ENCODE measurements at places on chromosomes 1 and 21. TPM values are rescaled to one million over a fixed set of nuclear protein-coding genes. Genes with fewer than 3 reads are reported as not detected.

RNF187 gene
- 55.6 TPM for total RNA-seq

SMCP gene
- not detected for total RNA-seq

TIE1 gene
- total RNA-seq, result 135 TPM

SYCP1 gene
- not detected for total RNA-seq

GRCh38 chr21:16420031-16420724 lies 690.4 kb downstream of the USP25 start:
- DNase-seq, result peak; percentile 10

GRCh38 chr1:56821462-56821797 lies 2.2 kb upstream of the FYB2 start:
- DNase-seq, result no peak

DNA sequence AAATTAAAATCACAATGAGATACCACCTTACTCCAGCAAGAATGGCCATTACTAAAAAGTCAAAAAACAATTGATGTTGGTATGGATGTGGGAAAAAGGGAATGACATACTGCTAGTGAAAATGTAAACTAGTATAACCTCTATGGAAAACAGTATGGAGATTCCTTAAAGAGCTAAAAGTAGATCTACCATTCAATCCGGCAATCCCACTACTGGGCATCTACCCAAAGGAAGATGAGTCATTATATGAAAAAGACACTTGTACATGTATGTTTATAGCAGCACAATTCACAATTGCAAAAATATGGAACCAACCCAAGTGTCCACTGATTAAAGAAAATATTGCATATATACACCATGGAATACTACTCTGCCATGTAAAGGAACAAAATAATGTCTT lies 37.2 kb downstream of the SUSD4 start:
- DNase-seq, result peak; percentile 15

- DNase-seq, result no peak
Observed at GRCh38 chr1:92934395-92935378, 26.6 kb downstream of the DIPK1A start.

DNA sequence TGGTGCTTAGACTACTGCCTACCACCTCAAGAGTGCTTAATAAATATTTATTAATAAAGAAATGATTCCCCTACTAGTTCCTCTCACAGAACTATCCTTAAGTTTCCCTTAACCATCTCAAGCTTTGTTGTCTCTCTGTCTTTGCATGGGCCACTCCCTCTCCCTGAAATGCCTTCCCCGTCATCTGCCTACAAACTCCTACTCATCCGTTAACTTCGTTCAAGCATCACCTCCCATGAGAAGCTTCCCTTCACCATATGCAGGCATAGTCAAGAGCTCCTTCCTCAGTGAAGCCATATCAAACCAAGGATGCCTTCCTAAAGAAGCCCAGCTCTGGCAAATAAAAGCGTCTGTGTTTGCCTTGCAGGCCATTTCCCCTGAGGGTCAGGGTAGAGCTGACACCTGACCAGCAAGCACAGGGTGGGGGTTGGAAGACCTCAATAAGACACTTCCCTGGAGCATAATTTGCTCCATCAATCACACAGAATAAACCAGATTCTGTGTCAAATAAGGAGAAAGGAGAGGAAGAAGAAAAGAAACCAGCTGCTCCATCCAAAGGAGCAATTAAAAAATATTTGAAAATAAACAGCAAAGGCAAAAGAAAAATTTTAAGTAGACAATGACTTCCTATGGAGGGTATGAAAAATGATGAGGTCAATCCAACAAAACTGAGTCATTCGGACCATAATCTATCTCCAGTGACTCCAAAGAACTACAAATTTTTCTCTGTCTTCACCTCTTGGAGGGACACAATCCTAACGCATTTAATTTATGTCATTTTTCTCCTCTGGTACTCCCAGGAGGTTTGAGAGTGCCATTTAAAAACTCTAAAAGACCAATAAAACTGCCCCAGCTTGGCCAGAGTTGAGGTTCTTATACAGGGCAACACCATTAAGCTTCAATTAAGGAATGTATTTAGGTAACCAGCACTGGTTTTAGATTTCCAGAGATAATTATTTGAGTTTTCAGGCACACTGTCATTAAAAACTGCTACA lies 303.6 kb downstream of the KCNH1 start:
- DNase-seq, result no peak

DNA sequence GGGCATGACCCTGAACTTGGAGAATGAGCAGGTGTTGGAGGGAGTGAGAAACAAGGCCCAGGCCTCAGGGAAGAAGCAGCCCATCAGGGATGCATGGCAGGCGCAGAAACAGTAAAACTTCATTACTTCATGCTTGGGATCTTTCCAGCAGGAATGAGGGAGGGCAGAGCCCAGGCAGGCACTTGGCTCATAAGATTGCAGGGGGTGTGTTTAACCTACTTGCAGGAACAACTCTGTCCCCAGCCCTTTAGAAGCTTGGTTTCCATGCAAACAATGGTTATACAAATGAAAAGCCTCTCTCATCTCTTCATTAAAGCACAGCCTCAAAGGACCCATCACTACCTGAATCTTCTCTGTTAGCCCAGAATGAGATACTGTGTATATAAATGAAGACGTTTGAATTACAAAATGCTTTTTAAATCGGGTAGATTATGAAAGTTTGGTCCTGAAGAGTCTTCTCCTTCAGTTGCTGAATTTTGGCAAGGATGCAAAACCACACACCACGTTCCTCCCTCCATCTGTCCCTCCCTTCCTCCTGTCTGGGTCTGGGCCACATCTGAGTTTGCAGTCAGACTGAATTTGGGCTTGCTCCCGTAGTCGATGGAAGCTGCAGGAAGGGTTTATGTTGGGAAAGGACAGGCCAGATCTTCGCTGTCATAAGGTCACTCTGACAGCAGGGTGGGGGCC lies 154.4 kb upstream of the KLHDC7A start:
- DNase-seq, result no peak

DNA sequence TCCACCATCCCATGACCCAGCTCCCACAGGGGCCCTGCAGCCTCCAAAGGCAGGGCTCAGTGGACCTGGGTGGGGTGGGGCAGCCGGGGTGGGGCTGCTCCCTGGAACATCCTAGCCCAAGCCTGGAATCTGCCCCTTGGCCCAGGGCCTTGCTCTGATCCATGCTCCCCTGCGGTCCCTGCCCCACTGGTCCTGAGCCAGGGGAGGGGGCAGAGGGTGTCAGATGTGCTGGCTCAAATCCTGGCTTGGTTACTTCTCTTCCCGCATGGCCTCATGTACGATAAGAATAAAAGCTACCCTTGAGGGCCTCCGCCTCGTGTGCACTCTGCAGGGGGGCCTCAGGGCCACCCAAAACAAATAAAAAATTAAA lies 819 bp downstream of the SLC25A34 start:
- DNase-seq, result no peak

DNA sequence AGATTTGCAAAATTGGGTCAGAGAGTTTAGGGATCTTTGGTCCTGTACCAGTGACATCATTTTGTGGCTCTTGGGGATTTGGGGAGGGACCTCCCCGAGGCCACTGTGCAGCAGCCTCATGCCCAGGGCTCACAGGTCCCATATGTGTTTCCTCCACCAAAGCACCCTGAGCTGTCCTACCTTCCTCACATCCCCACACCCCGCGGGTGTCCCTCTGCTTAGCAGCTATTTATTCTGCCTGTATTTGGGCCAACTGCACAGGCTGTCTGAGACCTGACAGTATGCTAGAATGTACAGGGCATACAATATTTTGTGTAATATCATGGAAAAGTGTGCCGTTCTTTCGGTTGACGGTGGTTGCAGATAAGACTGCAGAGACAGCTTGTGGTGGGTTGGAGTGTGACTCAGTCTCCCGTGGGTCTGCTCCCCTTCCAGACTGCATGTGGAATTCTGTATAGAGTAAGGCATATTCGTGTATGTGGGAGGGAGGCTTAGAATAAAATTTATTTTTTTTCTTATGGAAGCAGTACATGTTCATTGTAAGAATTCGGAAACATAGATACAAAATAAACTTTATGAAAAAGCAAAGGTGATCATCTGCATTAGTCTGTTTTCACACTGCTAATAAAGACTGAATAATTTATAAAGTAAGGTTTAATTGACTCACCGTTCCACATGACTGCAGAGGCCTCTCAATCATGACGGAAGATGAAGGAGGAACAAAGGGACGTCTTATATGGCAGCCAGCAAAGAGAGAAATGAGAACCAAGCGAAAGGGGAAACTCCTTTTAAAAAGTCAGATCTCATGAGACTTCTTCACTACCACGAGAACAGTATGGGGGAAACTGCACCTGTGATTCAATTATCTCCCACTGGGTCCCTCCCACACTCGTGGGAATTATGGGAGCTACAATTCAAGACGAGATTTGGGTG lies 84.4 kb downstream of the ADARB1 start:
- no peak for DNase-seq

DNA sequence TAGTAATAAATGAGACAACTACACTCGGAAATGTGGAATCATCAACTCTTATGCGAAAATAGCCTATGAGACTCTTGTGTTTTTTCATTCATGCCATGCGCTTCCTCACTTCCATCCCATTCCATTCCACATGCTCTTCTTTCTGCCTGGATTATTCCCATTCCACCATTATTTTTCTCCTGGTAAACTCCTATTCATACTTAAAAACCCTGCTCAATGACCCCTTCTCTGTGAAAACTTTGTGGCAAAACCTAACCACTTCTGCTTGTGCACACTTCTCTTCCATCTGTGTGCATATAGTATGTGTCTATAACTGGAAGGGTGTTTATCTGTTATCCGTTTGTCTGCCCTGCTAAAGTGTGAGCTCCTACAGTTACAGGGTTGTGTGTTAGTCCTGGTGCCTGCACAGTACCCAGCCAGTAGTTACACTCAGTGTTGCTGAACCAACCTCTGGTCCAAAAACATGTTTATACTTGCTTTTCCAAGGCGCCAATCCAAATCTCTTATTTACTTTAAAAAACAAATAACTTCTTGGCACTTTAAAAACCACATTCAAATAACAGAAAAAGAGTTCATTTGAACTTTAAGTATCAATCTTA lies 10.7 kb downstream of the EPHX1 start:
- DNase-seq, result no peak

DNA sequence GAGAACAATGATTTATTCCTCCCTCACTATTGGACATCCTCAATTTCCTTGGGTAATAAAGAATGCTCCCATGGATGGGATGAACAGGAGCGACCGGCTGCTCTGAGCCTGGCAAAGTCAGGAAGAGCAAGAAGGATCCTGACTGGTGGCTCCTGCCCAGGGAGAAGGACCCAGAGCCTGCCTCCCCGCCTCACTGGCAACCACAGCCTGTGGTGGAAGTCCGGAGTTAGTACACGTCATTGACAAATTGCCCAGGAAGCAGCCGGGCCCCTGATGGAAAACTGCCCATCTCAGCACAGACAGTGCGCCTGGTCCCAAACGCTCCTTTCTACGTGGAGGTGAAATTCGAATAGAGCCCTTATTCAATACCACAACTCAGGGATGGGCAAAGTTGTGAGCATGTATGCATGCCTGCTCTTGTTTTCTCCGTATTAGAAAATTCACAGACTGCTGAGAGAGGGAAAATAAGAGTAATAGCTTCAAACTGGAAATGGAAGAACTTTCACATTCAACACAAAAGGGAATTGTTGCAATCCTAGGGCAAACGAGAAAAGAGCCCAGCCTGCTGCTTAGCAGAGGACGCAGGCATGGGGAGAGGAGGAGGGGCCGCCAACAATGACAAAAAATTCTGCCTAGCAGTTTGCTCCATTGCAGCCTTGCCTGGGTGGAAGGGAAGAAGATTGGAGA lies 397.1 kb upstream of the VAMP3 start:
- peak; percentile 40 for DNase-seq
